ENCODE measurements at places on chromosomes 6 and 20. TPM values are rescaled to one million over a fixed set of nuclear protein-coding genes. Genes with fewer than 3 reads are reported as not detected.

Gene BAG2
- total RNA-seq, result 2.8 TPM

Gene ARMC12
- 0.31 TPM for total RNA-seq

Gene LY6G6F
- not detected for total RNA-seq

Gene SNAP91
- total RNA-seq, result 135 TPM

Gene FAM162B
- total RNA-seq, result 1.3 TPM

Gene RAET1L
- not detected for total RNA-seq

Gene PI16
- not detected for total RNA-seq

Gene SLC17A1
- not detected for total RNA-seq

Gene ZSCAN12
- 22.8 TPM for total RNA-seq

Gene UNC5CL
- total RNA-seq, result 0.63 TPM

Gene RIMS4
- total RNA-seq, result 52.0 TPM

Gene SAMD5
- total RNA-seq, result 22.5 TPM

Gene FOXP4
- total RNA-seq, result 3.4 TPM

Gene SCGN
- total RNA-seq, result 17.2 TPM

Gene LKAAEAR1
- 0.63 TPM for total RNA-seq

Gene C6orf141
- 1.3 TPM for total RNA-seq

Gene EYA2
- total RNA-seq, result 0.94 TPM

Gene TSPO2
- total RNA-seq, result not detected

Gene FOXQ1
- total RNA-seq, result 1.9 TPM

Data from parietal lobe (tissue), 2 donors.